ENCODE measurements at places on chromosomes 11 and 22.

- peak; percentile 17 for DNase-seq
These were observed 82.6 kb downstream of the MN1 start for GRCh38 chr22:27719036-27719347.

DNA sequence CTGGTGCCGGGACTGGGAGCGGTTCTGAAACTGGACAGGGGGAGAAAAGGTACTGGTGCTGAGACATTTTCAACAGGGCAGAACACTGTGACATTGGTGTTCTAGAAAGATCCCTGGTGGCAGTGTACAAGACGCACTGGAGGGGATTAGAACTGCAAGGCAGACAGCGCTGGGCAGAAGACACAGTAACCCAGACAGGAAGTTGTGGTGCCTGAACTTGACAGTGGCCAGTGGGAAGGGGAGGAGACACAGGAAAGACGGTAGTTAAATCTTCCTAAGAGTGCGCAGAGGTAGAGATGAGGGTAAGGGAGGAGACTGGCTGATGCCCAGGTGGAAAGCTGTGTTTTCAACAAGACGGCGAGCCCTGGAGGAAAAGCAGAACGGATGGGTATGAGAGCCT lies 24.5 kb downstream of the FAM227A start:
- no peak for DNase-seq

DNA sequence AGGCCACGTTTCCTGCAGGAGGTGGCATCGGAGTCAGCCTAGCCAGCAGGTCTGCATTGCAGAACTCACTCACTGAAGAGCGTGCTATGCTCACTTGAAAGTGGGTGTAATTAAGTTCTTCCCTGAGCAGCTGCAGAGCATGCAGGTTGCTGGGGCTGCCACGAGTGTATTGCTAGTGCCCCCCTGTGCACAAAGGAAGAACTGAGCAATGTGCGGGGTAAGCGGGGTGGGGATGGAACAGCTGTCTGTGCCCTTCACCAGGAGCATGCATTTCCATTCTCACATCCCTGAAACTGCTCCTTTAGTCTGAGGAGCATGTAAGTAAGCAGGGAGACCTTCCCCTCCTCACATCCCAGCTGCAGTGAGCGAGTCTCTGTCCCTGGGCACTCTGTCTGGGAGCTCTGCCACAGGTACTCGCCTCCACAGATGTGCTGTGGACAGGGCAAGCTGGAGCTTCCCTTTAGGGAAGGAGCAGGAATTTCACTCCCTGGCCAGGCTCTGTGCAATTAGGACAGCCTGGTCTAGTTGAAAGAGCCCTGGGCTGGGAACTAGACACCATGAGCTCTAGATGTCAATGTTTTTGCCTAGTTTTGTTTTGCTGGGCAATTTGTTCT lies 1031.8 kb downstream of the NTM start:
- peak; percentile 92 for DNase-seq

DNA sequence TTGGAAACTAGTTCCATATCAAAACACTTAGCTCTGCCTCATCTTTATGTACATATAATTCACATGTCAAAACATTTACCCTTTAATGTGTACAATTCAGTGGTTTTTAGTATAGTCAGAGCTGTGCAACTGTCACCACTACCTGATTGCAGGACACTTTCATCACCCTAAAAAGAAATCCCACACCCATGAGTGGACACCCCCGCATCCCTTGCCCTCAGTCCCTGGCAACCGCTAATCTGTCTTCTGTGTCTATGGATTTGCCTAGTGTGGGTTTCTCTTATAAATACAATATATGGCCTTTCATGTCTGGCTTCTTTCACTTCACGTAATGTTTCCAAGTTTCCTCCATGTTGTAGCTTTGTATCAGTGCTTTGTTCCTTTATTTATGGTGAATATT lies 8.6 kb upstream of the EMID1 start:
- no peak for DNase-seq

- DNase-seq: no peak
These were observed 26.9 kb downstream of the ARFGAP3 start for GRCh38 chr22:42830161-42830560.

DNA sequence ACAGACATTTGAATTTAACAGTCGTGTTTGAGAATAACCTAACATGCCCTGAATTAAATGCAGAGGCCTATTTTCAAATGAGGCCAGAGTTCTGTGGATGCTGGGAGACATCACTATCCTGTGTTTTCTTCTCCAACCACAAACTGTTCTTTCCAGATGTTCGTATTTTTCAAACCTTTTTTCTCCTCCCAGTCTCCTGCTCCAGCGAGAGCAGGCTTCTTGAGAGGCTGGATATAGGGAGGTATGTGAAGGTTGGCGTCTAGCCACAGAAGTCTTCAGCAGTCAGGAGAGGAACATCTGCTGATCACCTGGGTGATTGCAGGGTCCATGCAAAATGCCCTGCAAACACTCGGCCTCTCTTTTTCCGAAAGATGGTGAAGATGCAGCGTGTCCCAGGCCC lies 126.3 kb downstream of the C11orf91 start:
- no peak for DNase-seq

DNA sequence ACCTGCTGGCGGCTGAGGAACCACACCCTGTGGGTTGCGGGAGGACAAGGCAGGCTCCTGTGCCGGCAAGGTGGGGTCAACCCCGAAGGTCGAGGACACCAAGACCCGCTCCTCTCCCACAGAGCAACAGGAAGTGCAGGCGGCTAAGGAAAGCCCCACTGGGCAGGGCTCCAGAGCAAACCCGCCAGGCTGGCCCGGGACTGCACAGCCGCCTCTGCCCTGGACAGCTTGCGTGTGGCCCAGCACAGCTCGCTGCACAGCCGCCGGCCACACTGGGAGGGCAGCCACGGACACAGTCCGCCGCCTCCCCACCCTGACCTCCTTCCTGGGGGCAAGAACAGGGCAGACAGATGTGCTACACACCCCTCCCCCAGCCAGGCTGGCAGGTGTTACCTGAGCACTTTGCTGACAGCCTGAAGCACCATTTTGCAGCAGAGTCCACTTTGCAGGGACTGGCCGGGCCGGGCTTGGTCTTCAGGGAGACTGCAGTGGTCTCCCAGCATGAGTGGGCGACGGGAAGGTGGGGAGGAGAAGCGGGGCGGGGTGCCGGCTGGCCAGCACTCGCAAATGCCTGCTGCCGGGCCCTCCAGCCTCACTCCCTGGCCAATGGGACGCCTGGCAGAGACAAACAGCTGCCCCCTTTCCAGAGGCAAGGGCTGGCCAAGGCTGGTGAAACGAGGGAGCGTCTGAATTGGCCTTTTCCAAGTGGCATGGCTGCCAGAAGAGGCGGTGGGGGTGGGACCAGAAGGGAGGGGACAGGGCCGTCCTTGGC lies at the start of gene MOB2:
MOB2 (minus strand) TSS at position 726 of the 772 bp plus-strand sequence; CDS start at position 503, 223 bp downstream.
- peak; percentile 29 for DNase-seq

- no peak for DNase-seq
These were observed 136.3 kb downstream of the SHANK2 start for GRCh38 chr11:71115770-71116692.

Data from DMS153 (cell line).